A549 treated with GW870086 at 1 μM for 4 hours (cell line): ENCODE measurements at places on chromosomes 16 and 17. TPM values are rescaled to one million over a fixed set of nuclear protein-coding genes. Genes with fewer than 3 reads are reported as not detected.

Gene SLC6A4
- 0.02 to 0.05 TPM in 2 of 5 replicates, not detected in the others for total RNA-seq

Gene KRT39
- total RNA-seq: not detected in 5 replicates

Gene NPTX1
- total RNA-seq: 81.9 to 151 TPM (median 124 TPM) in 5 replicates

Gene ASPA
- not detected in 5 replicates for total RNA-seq

Gene NPIPA2
- total RNA-seq: 0.71 to 2.8 TPM (median 1.2 TPM) in 5 replicates

Gene UBE2Z
- 122 to 128 TPM (median 124 TPM) in 5 replicates for total RNA-seq

Gene FOXN1
- 0.03 TPM in 2 of 5 replicates, not detected in the others for total RNA-seq

Gene TP53TG3B
- 0.26 to 0.34 TPM in 2 of 5 replicates, not detected in the others for total RNA-seq

Gene TSPOAP1
- total RNA-seq: not detected in 5 replicates

Gene HS3ST2
- total RNA-seq: not detected in 5 replicates

Gene MFSD6L
- total RNA-seq: not detected in 5 replicates

Gene MEOX1
- total RNA-seq: not detected in 5 replicates

Gene RAB11FIP4
- 0.91 to 2.1 TPM (median 1.4 TPM) in 5 replicates for total RNA-seq

Gene AOC2
- total RNA-seq: 1.8 to 2.3 TPM (median 1.9 TPM) in 5 replicates

Gene GNG13
- not detected in 5 replicates for total RNA-seq
